Brain pericyte (primary cell): ENCODE measurements at places on chromosomes 11 and 22.

GRCh38 chr11:75271730-75272129 is 31.2 kb downstream of the TPBGL start:
- DNase-seq: no peak

DNA sequence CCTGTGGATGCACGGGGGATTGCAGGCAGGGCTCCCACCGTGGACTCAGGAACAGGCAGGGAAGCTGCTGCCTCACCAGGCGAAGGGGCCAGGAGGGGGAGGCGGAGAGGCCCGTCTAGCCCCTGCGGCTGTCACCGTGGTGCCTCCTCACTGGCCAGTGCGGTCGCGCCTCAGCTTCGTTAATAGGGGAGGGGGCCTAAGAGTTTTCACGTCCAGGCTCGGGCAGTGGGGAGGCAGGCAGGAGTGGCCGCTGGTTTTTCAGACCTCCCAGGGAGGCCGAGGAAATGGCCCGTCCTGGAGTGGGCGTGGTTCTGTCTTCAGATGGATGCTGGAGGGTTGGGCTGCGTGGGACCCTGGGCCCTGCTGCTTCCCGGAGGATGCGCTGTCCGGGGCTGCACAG is 91.1 kb upstream of the B3GAT1 start:
- no peak for DNase-seq

DNA sequence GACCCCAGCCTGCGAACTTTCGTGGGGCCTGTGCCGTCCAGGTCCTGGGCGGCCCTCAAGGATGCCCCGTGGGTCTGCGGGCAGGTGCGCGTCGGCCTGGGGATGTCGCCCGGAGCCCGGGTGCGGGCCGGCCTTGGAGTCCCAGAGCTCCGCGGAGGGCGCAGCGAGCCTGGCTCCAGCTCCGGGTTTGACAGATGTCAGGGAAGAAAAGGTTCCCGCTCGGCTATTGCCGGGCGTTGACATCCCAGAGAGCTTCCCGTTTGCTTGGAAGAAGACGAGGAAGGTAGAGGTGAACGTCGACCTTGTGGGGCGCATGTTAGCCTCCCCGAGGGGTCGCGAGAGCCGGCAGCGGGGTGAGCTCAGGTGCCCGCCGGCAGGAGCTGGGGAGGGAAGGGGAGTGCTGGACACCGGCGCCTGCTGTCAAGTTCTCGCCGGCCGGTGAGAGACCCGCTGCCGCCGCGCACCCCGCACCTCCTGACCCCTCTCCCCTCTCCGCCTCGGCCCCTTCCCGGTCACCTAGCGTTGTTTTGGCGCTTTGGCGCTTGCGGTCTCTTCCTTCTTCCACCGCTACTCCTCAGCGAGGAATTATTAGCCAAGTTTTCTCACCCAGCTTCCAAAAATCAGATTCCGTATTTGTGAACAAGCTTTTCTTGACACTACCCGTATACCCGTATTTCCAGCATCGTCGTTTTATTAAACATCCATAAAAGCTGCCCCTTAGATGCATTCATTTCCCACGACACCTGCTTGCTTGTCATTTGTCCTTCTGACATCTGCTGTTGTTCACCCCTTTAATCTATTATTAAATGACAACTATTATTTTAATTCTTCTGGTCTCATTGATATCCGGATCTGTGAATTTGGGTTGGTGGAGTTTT is 1.3 kb downstream of the BMAL1 start:
- no peak for DNase-seq

DNA sequence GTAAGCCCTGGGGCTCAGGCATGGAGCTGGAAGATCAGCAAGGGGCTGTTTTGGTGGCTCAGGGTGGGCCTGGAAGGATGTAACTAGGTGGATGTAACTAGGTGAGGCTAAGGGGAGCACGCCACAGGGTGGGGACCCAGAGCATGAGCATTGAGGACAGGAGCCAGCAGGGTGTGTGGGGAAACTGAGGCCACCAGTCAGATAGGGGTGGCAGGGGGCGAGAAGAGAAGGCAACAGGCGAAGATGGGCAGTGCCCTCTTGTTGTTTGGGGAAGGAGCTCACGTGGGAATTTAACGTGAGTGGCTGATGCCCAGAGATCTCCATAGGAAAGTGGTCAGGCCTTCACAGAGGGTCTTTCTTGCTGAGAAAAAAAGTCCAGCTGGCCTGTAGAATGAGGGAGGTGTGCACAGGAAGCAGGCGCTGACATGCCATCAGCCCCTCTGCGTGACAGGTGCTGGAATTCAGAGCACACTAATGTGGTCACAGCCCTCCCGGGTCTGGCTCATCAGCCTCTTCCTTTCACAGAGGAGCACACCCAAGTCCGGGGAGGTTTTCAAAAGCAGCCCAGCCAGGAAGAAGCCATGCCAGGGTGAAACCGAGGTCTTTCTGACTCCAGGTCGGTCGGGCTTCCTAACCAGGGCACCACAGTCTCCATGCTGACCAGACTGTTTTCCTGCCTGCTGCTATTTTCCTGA is 54.6 kb upstream of the PAX6 start:
- DNase-seq: no peak

- DNase-seq: no peak
Measured at GRCh38 chr11:63549411-63549810, 12.8 kb downstream of the PLAAT4 start.

GRCh38 chr11:2700415-2701211 is 819 bp upstream of the KCNQ1OT1 start:
- DNase-seq: no peak

- no peak for DNase-seq
Measured at GRCh38 chr11:70603756-70604211, 205.5 kb downstream of the CTTN start.
